ENCODE measurements at places on chromosomes 13 and 19.

- H3K4me1 ChIP-seq, result no peaks in the 10 kb centered on the region
- no peak for DNase-seq
- H3K27me3 ChIP-seq, result no peaks in the 10 kb centered on the region
- no peaks in the 10 kb centered on the region for H3K36me3 ChIP-seq
Measured at GRCh38 chr13:100399455-100399854, 189.1 kb downstream of the GGACT start.

DNA sequence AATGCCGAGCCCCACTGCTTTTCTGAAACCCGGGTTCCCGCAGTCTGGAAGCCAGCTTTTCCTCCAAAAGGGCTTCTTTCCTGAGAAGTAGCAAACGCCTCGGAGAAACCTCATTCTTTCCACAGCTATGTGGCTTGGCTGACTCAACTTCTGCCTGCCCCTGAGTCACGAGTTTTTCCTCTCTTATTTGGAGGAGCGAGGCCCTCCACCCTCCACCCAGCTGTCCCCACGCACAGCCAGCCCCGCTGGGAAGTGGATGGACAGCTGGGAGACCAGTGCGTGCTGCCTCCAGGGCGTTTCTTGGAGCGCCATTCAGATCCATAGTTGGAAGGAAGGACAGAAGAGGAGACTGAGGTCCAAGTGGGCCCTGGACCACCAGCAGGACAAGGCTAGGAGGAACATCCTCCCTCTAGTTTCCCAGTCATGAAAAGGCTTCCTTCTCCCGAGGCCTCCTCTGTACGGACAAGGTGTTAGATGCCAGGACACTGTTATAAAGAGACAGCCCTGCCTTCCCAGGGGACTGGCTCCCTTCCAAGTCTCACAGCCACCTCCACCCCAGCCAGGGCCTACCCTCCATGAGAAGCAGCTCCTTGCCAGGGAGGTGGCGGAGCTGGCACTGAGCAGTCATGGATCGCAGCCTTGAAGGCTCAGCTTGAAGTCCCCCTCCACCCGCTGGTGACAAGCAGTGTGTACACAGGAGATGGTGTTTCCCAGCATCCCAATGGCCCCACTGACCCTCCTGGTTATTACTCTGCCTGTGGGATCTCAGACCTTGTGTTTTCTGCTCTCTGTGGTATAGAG, 2.5 kb upstream of the PLEKHF1 start:
- H3K4me3 ChIP-seq, result no peak overlapping the region
- peak; percentile 80 for DNase-seq
- no peaks in the 10 kb centered on the region for H3K27me3 ChIP-seq
- H3K4me1 ChIP-seq, result peaks cover 19% of the 10 kb centered on the region
- H3K27ac ChIP-seq, result peak overlapping the region; percentile 91

DNA sequence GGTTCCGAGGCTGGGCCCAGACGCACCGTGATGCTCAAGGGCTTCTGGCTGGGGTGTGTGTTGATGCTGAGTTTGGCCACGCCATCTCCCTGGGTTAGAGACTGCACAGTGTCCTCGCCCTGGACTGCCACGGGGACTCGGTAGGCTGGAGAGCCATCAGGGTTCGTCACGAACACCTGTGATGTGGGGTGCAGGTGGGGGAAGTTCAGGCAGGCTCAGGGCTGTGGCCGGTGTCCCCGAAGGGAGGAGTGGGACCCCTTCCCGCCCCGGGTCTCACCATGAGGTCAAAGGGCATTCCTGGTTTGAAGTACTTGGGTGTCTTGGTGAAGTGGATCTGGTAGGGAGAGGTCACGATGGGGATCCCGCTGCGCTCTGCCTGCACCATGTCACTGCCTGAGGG, 8.2 kb downstream of the C3 start:
- no peak overlapping the region for H3K27ac ChIP-seq
- H3K4me3 ChIP-seq, result no peak overlapping the region
- no peaks in the 10 kb centered on the region for H3K27me3 ChIP-seq
- DNase-seq, result no peak
- no peaks in the 10 kb centered on the region for H3K4me1 ChIP-seq
- H3K36me3 ChIP-seq, result no peaks in the 10 kb centered on the region

DNA sequence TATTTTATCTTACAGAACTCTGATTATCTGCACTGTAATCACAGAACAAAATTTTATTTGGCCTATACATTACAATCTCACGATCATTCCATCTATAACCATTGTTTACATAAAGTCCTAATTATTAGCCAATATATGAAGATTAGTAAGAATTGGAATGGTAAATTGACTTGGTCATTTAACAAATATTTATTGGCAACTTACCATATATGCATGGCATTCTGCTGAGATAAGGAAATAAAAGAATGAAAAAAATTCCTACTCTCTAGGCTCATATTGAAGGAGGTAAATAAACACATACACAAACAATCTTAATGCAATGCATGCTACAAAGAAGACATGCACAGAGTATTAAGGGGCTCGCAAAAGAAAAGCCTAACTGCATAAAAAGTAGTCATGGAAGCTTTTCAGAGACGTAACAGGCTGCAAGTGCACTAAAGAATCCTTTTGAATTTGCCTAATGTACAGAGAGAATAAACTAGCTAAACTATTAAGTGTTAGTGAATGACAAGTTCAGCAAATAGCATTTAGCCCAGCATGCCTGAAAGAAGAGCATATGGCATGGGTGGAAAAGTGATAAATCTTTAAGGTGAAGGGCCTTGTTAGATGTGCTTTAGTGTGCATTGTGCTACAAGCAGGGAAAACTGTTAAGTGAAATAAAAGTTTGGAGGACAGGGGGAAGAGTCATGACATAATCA, 1131.1 kb downstream of the PCDH9 start:
- no peak overlapping the region for H3K4me3 ChIP-seq
- H3K36me3 ChIP-seq, result no peaks in the 10 kb centered on the region
- no peak overlapping the region for H3K27ac ChIP-seq
- DNase-seq, result no peak

GRCh38 chr13:43804461-43805070, 17.8 kb upstream of the ENOX1 start:
- H3K4me1 ChIP-seq, result no peaks in the 10 kb centered on the region
- no peaks in the 10 kb centered on the region for H3K36me3 ChIP-seq

DNA sequence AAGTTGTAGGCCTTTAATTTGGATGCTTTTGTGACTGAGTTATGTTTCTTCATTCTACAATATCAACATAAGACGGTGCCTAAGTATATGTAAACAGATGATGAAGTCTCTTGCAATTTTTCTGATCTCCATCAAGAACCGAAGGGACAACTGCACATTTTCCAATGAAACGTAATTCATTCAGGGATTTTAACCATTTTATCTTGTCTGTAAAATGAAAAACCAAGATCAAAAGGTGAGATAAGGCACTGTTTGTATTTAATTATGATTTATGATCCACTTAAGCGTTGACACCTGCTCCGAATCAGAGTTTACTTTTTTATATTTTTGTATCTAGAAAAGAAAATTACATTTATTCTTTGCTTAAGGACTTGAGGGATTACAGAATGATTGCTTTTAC, 556.8 kb upstream of the ARGLU1 start:
- no peak for DNase-seq
- no peaks in the 10 kb centered on the region for H3K36me3 ChIP-seq
- H3K27me3 ChIP-seq, result no peaks in the 10 kb centered on the region

- DNase-seq, result no peak
- H3K27ac ChIP-seq, result no peak overlapping the region
- H3K27me3 ChIP-seq, result no peaks in the 10 kb centered on the region
Measured at GRCh38 chr13:46565808-46566750, 13.1 kb downstream of the LRCH1 start.
